ENCODE measurements at places on chromosomes 1 and 21. TPM values are rescaled to one million over a fixed set of nuclear protein-coding genes. Genes with fewer than 3 reads are reported as not detected.
A peak's percentile ranks its signal among the peaks of the same experiment; 100 is the strongest.

GRCh38 chr1:244419024-244419423, 32.7 kb downstream of the ADSS2 start:
- DNase-seq = no peak

DNA sequence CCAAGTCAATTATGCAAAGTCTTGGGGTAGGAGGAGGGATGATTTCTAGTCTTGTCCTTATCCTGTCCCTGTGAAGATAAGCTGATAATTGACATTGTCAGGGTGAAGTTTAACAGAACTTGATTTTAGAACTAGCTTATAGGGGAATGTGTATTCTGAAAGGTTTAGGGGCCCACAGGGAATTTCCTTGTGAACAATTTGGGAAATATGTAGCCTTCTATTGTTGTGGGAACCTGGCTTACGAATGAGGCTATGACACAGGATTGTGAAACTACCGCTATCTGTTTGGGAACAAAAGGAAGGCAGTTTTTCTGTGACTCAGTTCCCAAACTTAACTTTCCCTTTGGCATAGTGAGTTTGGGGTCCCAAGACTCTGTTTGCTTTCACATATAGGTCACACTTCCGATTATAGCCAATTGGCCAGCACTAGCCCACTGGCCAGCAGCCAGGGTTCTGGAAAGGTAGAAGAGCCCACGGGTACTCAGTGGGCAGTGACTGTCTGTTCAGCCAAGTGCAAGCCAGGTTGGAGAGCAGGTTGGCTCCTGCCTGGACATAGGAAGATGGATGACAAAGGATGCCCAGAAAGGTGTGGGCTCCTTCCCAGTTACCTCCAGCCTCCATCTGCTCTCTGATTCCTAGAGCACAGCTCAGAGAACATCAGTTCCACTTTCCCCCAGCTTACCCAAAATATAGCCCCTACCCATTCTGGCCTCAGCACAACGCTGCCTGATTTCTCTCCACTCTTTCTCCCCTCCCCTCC, 35.5 kb downstream of the H3-3A start:
- DNase-seq = peak; percentile 52

DNA sequence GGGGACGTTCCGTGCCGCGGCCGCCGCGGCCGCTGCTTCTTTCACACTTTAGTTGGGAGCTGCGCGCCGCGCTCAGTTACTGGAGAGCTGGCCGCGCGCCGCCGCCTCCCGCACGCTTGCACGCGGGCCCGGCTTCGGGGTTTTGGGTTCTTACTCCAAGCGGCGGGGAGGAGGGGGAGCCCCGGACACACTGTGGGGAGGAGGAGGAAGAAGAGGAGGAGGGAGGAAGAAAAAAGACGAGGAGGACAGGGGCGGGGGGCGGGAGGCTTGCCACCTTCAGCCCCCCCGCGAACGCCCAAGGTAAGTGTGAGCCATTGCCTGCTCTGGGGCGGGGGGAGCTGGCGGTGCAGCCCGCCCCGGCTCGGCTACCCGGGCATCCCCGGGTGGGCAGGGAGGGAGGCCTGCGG, 243 bp downstream of the C1orf21 start:
- no peak for DNase-seq

GRCh38 chr1:217150366-217150765, 427.1 kb upstream of the ESRRG start:
- DNase-seq = no peak

DNA sequence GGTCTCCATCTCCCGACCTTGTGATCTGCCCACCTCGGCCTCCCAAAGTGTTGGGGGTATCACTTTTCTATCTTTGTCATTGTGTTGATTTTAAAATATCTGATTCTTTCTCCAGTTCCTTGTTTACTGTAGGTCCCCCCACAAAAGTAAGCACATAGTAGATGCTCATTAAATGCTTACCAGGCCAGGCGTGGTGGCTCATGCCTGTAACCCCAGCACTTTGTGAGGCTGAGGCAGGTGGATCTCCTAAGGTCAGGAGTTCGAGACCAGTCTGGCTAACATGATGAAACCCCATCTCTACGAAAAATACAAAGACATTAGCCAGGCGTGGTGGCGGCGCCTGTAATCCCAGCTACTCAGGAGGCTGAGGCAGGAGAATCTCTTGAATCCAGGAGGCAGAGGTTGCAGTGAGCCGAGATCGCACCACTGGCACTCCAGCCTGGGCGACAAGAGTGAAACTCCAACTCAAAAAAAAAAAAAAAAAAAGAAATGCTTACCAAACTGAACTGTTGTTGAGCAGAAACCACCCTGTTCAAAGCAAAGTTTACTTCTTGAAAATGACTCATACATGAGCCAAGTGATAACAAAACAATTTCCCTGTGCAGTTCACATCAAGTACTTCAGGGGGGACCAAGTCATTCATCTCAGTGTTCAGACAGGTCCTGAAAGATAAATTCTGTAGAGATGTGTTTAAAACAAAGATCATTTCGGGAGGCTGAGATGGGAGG, 24.3 kb upstream of the NID1 start:
- DNase-seq = no peak

GRCh38 chr1:59409549-59409948, 112.7 kb downstream of the FGGY start:
- DNase-seq = no peak

GRCh38 chr1:218847089-218847768, 326.4 kb upstream of the LYPLAL1 start:
- DNase-seq = no peak

DNA sequence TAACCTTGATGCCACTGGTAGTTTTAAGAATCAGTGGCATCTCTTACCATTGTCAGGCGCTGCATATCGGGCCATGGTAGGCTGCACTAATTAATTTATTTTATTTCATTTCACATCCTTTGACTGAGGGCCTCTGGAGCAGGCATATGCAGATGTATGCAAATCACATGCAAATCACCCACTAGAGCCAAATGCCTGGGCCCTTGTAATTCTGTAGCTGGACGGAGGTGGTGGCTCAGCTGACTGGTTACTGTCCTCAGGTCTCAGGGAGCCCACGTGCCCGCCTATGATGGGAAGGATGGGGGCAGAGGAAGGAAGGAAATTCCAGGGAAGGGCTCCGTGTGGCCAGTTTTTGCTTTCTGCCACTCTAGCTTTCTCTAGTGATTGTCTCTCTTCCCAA, 122.7 kb downstream of the IGSF21 start:
- no peak for DNase-seq

GRCh38 chr21:27388825-27389224, 421.9 kb upstream of the ADAMTS5 start:
- DNase-seq = no peak

- DNase-seq = no peak
Measured at GRCh38 chr1:111864862-111865261, 109.2 kb downstream of the DDX20 start.

GRCh38 chr1:23149114-23149513, 19.5 kb downstream of the LUZP1 start:
- no peak for DNase-seq

GRCh38 chr1:81681114-81681513, 119.6 kb upstream of the ADGRL2 start:
- no peak for DNase-seq

GRCh38 chr1:9231648-9232332, 2.8 kb upstream of the H6PD start:
- no peak for DNase-seq

The ANKRD65 gene
- total RNA-seq = 2.7 TPM

The CD2 gene
- not detected for total RNA-seq

The TAF5L gene
- total RNA-seq = 17.8 TPM

All from epithelial cell of proximal tubule (primary cell).